ENCODE measurements at places on chromosomes 5 and 9.

- no peak for DNase-seq
Measured at GRCh38 chr5:10875201-10875768, 114.3 kb upstream of the DAP start.

DNA sequence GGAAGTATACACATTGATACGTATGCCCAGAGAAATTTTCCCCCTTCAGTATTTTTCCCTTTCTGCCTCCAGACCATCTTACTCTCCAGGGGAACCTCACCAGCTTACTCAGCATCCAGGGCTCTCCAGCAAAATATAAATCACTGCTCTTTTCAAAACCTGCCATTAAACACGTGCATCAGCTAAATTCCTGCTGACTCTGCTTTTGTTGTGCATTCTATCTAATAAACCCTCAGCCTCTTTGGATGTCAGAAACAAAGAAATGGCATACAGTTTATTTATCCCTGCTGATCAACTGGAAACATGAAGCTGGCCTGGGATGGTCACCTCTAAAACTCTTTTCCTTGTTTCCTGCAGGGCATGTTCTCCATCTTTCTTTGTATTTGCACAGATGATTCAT lies 126.8 kb downstream of the TRPM3 start:
- DNase-seq = no peak

GRCh38 chr5:30930736-30931135 lies 262.8 kb upstream of the CDH6 start:
- no peak for DNase-seq

GRCh38 chr5:61746831-61747575 lies 414.9 kb downstream of the ZSWIM6 start:
- no peak for DNase-seq

DNA sequence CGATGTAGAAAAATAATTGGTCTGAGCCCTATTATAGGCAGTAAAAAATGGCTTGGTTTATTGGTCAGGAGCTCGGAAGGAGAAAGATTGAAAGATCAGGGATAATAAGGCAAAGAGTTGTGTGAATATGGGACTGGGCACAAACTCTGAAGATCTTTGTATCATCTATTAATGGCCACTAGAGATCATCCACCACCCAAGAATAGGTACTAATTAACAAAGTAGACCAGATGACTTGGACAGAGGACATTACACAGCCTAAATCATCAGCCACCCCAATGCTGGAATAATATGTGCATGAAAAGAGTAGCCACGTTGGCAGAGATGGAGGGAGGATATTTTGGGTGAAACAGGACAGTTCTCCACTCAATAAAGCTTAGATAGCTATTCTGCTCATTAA lies 364.1 kb downstream of the EFNA5 start:
- DNase-seq = no peak

- peak; percentile 73 for DNase-seq
Measured at GRCh38 chr9:134642385-134643181, 980 bp downstream of the COL5A1 start.

- no peak for DNase-seq
Measured at GRCh38 chr9:10146517-10147331, 466.1 kb downstream of the PTPRD start.

- DNase-seq = no peak
Measured at GRCh38 chr5:145341842-145342241, 493.3 kb downstream of the PRELID2 start.

DNA sequence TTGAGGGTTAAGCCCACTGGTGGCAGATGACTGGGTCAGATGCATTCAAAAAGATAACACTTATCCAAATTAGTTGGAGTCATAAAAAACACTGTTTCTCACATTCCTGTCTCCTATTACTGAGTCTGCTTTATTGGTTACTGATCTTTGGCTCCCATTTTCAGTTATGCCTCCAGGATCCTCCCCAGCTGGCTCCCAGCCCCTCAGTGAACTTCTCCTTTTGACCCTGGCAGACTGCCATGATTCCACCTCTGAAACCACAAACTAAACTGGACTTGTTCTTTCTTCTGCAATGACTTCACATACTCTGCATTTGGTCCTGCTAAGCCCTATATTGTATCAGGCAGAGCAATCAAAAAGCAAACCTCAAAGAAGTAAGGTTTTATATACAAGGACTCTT lies 860.8 kb upstream of the DMAC1 start:
- DNase-seq = no peak

GRCh38 chr9:36102742-36103495 lies 33.6 kb upstream of the GLIPR2 start:
- DNase-seq = peak; percentile 89

DNA sequence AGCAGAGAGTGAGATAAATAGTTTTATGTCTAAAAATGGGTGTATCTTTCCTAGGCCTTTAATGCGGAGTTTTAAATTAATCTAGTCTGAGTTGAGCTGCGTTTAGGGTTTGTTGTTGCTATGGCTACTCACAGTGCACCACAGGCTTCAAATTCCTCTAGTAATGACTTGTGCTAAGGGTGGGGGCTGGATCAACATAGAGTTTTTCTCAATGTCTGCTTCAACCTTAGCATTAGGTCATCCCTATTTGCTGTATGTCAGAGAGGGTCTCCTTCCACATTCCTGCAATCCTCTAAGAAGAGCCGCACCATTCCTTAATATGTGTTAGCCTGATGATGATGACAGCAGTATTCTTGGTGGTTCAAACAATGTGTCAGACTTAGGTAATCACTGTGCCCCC lies 465.6 kb upstream of the KIF2A start:
- DNase-seq = no peak

- DNase-seq = peak; percentile 28
Measured at GRCh38 chr5:171858303-171858702, 72.7 kb downstream of the SMIM23 start.

DNA sequence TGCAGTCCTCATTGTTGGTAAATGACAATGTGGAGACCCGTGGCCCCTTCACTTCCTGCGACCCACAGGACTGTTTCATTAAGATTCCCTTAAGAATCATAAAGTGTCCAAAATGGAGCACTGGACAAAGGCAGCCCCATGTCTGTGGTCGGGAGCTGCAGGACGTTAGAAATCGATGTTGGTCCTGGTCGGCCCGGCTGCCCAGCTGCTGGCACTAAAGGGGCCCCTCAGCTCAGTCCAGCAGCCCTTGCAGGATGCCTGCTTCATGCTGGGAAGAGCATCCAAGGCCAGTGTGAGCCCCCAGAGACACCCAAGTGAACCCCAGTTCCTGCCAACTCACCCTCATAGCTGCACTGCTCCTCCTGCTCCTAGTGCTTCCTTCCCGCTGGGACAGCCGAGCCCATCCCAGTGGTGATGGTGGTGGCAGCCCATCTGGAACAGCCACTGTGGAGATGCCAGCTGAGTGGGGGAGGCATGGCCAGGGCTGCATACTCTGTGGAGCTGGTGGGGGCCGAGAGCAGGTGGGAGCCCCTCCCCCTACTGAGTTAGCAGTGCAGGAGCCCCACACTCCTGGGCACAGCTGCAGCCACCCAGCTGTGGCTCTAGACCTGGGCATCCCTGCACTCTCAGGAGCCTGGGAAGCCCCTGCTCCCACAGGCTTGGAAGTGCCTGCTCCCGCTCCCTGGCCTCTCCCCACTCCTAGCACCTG lies 168.0 kb upstream of the IRX2 start:
- no peak for DNase-seq

DNA sequence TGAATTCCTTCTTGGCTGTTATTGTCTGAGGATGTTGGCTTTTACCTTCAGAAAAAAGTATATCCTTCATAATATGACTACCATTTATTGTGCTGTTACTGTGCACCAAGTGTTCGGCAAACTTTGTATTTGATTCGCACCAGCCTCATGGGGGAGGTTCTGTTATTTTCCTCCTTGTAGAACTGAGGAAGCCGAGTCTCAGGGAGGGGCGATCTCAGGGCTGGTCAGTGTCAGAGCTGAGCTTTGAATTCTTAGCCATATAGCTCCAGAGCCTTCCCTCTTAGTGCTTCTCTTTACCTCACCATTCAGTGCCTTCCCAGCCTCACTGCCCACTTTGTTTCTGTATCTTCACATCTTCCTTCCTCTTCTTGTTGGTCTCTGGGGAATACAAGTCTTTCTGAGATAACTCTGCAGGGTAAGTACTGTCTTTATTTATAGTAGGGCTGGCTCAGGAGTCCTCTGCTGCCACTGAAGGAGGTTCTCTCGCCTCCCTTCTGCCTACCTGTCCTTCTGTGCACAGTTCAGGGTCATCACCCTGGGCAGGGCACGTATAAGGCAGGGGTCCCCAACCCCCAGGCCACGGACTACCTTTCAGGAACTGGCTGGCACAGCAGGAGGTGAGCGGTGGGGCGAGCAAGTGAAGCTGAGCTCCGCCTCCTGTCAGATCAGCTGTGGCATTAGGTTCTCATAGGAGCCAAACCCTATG lies 48.4 kb downstream of the GALNT10 start:
- DNase-seq = no peak

- DNase-seq = no peak
Measured at GRCh38 chr5:72372331-72372730, 52.2 kb downstream of the PTCD2 start.

DNA sequence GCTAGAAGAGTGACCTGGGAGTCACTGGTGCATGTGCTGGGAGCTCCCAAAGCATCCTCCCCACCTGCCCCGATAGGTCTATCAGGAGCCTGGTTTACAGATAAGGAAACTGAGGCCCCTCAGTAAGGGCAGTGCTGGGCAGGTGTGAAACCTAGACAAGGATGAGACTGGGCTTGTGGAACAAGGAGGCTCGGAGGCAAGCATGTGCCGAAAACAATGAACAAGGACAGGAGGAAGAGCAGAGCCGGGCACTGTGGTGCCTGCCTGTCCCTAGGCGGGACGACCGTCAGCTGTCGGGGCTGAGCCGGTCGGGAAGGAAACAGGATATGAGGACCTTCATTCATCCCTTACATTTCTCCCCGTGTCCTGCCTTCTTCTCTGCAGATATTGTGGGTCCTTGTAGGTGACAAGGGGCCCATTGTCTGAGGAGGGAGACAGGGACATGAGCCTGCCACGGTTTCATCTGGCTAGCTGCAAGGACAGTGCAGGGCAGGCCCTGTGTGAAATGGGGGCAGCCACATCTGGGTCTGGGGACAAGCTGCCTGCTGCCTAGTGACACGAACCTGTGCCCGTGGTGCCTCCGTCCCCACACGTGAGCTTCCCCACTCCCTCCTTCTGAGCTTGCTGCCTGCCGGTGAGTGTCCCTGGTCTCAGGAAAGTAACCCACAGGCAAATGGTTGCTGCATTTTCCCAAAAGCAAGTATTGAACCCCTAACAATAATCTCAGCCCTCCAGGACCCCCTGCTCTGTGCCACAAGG lies 18.6 kb downstream of the FGD3 start:
- DNase-seq = no peak

DNA sequence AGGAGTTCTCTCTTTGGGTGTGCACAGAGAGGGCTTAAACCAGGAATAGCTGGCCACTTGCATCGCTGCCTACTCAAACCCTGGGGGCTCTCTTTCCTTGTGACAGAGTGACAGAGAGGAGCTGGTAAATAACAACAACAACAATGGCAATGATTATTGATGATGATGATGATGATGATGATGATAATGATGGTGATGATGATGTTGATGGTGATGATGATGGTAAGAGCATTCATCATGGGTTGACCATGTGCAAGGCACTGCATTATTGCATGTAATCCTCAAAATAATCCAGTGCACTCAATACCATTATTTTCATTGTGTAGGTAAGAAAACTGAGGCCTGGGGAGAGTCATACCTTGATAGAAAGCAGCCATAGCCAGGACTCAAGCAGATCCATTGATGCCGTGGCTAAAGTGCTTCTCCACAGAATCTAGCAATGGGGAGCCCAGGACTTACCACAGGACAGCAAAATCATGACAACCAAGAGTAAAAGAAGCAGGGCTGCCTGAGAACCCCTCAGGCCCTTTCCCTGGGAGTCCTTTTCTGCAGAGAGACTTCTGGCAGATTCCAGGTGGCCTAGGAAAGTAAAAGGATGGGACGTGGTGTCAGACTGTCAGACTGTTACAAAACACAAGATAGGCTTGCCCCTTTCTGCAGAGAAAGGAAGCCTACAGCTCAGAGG lies 4.8 kb downstream of the FOXI1 start:
- DNase-seq = no peak

DNA sequence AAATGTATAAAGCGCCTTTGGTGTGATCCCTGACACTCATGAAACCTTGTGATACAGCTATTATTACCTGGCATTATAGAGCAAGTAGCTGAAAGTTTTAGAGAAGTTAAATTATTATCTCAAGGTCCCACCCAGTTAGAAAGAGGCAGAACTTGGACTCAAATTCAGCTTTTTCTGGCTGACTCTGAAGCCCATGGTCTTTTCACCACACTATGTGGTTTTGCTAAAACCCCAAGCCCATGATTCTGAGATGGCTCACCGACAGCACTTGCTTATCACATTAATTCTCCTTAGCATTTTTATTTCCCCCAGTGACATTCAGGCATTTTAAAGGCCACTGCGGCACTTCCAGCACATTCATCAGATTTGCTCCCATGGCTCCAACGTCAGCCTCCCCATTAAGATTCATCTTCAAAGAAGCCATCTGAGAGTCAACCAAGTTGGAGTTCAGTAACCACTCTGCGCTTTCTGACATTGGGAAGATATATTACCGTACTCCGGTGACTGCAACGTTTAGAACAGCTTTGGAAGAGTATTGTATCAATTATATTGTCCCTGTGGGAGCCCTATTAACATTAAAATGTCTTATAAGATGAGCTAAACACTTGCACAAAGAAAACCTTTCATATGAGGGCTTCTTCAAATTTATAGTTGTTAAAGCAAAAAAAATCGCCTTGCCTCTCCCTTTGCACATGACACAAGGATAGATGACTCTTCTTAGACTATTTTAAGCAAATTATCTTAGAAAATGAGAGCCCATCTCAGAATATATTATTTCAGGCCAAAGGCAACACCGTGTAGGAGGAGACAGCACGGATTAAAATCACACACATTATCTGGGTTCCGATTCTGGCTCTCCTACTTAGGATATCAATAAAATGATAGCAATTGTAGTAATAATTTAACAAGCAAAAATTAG lies 638.1 kb downstream of the ACTL7B start:
- no peak for DNase-seq

DNA sequence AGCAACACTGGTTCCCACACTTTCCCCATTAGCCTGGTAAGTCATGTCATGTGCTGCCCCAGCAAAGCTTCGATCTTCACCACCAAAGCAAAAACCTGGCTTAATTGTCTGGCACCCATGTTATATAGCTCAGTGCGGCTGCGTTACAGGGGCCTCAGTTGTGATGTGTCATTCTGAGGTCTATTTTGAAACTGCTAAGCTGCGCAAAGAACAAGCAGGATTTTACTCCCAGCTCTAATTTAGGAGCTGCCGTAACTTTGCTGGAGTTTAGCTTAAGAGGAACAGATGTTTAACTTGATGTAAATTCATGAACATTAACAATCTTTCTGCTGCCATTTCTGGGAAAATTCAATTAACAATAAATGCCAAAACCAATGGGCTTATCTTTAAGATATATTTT lies 274.1 kb downstream of the HSPA4 start:
- no peak for DNase-seq

Measured in neural progenitor cell (in vitro differentiated cells).